ENCODE measurements at places on chromosomes 5 and 9.

- DNase-seq = peak; percentile 16
Measured at GRCh38 chr5:126917918-126918614, 112.3 kb downstream of the MARCHF3 start.

DNA sequence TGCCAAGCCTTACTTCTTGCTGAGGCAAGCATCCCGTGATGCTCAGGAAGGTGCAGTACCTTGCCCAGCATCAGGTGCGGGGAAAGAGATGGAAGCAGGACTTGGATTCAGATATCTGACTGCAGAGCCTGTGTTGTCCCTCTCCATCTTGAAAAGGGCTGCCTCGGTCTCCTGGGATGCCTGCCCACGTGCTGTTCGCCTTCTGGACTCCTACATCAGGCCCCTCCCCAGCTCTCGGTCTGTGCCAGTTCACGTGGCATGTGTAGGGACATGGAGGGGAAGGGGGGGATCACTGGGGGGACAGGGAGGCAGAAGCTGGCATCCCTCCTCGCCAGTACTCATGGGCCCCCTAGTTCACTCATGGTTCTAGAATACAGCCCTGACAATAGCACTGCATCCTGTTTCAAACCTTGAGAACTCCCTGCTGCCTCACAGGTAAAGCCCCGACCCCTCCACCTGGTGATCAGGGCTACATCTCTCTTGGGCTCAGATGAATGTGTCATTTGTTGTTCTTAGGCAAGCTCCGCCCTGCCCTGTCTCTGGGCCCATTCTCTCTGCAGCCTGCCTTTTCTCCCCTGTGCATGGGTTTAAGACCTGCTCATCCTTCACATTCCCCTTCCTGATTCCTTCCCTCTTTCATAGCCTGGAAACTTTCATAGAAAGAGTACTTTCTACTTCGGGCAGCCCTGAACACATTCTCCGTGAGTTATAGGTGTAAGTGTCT is 38.9 kb upstream of the SLC25A51 start:
- no peak for DNase-seq

DNA sequence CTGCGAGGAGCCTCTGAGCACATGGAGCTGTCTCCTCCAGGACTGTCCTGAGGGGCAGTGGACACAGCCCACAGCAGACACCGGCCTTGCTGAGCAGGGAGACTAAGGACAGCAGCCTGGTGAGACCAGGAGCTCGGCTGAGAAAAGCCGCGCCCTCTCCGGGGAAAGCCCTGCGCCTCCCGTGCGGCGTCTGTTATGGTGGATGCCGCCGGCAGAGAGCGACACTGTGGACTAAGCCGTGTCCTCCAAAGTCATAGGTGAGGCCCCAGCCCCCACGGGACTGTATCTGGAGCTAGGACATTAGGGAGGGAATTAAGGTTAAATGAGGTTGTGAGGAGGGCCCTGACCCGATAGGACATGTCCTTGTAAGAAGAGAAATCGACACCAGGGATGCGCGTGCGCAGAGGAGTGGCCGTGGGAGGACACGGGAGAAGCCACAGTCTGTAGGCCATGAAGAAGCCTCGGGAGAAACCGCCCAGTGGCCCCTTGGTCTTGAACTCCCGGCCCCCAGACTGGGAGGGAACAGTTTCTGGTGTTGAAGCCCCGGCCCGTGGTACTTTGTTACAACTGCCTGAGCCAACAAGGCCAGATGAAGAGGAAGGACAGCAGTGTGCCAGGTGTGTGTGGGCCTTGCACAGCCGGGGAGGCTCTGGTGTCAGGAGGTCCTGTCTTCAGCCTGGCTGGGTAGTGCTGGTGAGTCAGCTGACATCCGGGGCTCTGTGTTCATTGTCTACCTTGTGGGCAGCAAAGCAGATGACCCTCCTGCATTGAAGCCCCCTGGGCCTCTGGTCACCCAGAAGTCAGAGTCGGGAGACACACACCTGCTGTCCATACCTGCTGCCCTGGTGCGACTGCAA is 22.1 kb downstream of the MRPL36 start:
- DNase-seq = no peak

- DNase-seq = no peak
Measured at GRCh38 chr9:93306081-93306480, 122.1 kb downstream of the WNK2 start.

DNA sequence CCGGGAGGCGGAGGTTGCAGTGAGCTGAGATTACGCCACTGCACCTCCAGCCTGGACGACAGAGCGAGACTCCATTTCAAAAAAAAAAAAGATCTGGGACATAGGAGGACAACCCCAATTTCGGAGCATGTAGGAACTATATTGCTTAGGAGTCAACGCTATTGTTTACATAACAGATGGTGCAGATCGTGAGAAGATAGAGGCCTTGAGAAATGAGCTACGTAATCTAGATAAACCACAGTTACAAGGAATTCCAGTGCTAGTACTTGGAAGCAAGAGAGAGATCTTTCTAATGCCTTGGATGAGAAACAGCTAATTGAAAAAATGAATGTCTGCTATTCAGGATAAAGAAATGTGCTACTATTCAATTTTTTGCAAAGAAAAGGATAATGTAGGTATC is 20.3 kb downstream of the TBC1D2 start:
- DNase-seq = no peak

GRCh38 chr9:14186096-14186495 is 127.8 kb downstream of the NFIB start:
- DNase-seq = no peak

Data from endothelial cell of umbilical vein (primary cell).